ENCODE measurements at places on chromosomes 11 and 22.

- peak; percentile 13 for DNase-seq
Observed at GRCh38 chr22:19795617-19796008, 35.0 kb downstream of the TBX1 start.

- DNase-seq, result no peak
Observed at GRCh38 chr22:46003271-46004091, 26.5 kb upstream of the WNT7B start.

GRCh38 chr22:40716116-40716515 is 36.8 kb downstream of the MCHR1 start:
- peak; percentile 35 for DNase-seq

DNA sequence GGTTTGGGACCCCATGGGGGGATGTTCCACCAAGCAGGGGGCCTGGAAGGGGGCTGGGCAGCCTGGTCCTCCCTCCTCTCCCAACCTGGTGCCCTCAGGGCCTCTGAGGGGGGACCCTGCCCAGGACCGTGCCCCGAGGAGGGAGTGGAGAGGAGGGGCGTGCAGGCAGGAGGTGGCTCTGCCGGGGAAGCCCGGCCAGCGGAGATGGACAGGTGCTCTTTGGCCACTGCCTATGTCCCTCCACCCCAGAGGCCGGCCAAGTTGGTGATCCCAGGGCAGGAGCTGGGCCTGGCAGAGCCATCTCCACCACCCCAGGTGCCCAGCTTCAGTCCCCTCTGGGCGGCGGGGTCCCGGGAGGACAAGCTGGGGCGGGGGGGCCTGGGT is 2.4 kb downstream of the MUC2 start:
- DNase-seq, result no peak

- no peak for DNase-seq
Observed at GRCh38 chr11:71269603-71270511, 17.5 kb upstream of the SHANK2 start.

Measured in HFFc6 (cell line).